ENCODE measurements at places on chromosomes 7 and 10.
A peak's percentile ranks its signal among the peaks of the same experiment; 100 is the strongest.

DNA sequence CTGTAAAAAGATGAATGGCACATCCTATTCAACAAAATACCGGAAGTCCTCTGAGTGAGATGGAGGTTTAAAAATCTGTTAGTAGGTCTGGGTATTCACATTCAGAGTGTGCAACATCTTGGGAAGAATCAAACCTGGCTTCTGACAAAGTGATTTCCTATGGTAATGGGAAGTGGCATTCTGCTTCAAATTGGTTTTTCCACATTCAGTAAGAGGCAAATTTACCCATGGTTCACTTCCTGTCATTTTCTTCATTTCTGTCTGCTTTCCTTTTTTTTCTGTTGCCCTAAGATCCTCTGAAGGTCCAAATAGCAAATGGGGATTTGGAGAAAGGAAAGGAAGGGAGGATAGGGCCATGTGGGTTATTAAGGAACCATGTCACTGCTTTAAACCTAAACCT, 218.3 kb downstream of the DOCK4 start:
- no peak for DNase-seq

- no peak for DNase-seq
These were observed 124.8 kb downstream of the CD36 start for GRCh38 chr7:80763289-80763688.

DNA sequence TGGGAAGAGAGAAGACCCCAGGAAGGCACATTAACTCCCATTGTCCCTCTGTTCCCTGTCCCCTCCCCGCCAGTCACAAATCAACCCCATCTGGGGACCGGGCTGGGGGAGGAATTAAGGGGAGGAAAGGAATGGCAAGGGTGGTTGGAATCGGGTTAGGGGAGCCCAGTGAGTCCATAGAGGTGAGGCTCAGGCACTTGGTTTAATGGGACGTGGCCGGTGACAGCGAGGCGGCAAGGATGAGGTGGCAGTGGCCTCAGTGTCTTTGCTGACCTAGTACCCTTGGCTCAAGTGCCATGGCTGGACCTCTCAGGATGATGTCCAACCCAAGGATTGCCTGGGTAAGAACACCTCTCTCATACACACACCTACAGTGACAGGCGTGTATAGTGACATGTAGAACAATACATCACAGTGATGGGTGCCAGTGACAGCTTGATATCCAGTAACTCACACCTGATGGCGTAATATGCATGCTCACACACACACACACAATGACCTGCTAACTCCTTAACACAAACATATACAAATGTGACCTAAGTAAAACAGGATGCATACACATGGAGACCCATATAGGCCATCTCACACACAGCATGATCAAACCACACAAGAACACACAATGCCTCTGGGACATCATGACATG, 12.3 kb downstream of the KCNIP2 start:
- DNase-seq: no peak

DNA sequence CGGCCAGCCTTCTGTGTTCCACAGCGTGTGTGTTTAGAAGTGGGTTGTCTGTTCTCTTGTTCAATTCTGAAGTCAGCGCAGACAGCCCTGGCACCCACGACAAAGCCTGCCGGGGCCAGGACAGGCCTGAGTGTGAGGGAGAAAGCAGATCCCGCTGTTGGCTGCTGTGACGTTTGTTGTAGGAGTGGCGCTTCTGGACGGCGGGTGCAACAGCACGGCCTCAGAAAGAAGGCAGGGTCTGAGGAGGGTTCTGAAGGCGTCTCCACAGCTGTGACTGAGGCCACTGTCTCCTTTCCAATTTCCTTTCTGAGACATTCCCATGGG, 76.2 kb downstream of the VIPR2 start:
- no peak for DNase-seq

DNA sequence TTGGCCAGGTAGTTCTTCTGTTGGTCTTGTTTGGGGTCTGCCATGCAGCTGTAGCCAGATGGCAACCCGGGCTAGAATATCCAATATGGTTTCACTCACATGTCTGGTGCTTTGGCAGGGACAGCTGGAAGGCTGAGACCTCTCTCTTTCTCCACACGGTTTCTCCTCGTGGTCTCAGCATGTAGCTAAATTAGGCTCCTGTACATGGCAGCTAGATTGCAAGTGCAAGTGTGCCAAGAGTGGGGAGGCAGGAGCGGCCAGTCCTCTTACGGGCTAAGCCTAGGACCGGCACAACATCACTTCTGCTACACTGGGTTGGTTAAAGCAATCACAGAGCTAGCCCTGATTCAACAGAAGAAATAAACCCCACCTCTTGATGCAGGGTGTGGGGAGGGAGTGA, 9.3 kb upstream of the PDE1C start:
- DNase-seq: no peak

GRCh38 chr10:133014416-133015210, 72.2 kb upstream of the CFAP46 start:
- DNase-seq: no peak

DNA sequence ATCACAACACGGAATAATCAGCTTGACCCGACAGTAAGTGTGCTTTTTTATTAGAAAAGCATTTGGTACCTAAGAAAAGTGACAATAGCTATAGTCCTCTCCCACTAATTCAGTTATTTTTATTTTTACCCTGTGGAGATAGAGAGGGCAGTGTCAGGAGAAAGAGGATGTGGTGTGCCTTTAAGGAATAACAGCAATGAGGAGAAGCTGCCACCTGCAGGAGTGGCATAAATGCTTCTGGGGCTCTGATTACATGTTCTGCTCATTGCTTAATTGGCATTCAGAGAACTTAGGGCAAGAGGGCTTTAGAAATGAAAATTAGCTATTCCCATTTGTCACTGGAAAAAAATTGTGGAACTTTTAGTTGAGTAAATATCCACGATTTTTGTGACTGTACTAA, 60.1 kb downstream of the DENND11 start:
- DNase-seq: no peak

- no peak for DNase-seq
These were observed 376.8 kb downstream of the DNAJB6 start for GRCh38 chr7:157713591-157713990.

DNA sequence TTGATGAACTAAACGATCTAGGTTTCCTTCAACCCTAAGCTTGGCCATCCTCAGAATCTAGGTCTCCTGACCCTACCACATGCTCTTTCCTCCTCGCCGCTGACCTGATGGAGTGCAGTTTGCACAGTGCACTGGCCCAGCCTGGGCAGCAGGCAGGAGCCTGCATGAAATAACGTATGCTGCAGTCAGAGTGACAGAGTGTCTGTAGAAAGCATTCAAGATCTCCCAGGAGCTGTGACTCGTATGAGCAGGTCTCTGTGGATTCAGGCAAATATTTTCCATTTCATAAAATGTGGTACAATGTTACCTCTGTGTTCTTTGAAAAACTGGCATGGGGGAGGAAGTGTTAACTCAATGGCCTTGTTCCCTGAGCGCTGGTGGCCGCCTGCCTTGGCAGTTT, 441.8 kb downstream of the RPS24 start:
- DNase-seq: no peak

DNA sequence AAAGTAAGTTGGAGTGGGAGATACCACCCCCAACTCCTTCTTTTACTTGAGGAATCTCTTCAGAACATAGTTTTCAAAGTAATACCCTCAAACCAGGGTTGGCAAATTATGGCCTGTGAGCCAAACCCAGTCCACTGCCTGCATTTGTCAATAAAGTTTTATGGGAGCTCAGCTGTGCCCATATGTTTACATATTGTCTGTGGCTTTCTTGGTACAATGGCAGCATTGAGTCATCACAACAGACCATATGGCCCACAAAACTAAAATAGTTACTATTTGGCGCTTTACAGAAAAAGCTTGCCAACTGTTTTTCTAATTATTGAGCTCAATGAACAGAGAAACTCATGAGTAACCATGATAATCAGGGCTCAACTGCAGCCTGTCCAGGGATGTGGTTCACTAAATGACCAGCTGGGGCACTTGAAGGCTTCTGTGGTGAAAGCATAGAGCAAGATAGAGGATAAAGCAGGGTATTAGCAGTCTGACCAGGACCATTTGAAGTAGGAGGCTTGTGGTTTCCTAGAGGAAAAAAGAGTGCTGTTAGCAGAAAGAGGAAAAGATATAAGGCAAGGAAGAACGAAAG, 196.0 kb upstream of the GRB10 start:
- DNase-seq: no peak

DNA sequence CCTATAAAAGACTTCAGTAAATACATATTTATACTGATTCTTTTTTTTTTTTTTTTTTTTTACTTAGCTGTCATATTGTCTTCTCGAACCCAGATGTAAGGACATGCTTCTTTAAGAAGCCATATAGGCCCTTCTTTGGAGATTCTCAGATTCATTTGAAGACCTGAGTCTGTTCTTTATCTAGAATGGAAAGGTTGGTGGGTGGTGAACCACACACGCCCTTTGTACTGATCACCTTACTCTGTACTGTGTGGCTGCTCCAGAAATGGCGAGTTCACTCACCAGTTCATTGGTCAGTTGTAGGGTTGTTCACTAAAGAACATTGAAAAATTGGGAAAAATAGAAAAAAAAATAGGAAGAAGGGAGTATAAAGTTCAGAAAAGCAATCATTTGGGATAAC, 32.5 kb downstream of the LANCL2 start:
- DNase-seq: no peak

GRCh38 chr7:36119005-36119706, 33.9 kb upstream of the EEPD1 start:
- peak; percentile 35 for DNase-seq
